ENCODE measurements at places on chromosomes 3 and 15.

DNA sequence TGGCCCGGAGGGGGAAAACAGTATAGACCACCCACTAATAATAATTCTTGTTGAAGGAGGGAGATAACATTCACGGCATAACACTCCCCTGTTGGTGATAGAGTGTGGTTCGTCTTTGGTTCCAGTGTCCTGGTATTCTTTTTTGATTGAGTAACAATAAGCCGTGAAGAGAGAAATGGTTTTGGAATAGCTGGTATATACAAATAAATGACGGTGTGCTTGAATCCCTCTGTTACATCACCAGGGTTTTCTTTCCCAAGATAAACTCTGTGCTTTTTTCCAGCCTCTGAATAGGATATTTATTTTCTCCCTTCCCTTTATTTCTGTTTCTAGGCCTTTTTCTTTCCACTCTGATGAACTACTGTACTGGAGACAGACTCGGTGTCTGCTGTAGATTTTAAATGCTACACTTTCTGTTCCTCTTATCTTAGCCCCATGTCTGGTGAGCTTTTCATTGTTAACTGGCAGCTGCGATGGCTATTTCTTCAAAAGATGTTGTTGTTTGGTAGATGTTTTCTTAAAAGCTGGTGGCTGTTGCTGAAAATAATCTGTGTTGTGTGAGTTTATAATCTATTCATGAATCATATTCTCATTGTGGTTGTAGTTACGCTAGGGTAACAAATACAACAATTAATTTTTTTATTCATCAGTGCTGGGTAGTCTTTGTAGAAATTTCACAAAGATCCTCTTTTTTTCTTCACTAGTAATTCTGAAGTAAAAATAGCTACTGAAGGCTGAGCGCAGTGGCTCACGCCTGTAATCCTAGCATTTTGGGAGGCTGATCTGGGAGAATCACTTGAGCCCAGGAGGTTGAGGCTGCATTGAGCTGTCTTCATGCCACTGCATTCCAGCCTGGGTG is 15.5 kb upstream of the SCAANT1 start:
- DNase-seq: no peak

- no peak for DNase-seq
Measured at GRCh38 chr3:193974671-193975535, 161.0 kb upstream of the HES1 start.

DNA sequence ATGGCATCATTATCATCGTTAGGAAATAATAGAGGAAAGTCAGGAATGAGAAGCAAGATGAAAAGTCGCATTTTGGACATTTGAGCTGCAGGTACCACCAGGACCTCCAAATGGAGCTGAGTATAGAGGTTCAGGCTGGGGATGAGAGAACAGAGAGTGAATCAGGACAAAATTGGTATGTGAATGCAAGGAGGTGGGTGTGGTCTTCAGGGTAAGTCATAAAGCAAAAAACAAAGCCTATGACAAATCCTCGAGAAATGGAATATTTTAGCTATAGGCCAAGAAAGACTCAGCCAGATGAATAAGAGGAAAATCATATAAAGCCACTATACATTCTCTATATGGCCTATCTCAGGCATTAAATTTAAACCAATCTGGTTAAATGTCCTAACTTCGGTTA is 841.3 kb downstream of the ROBO1 start:
- no peak for DNase-seq

GRCh38 chr3:14770591-14770990 is 48.2 kb upstream of the FGD5 start:
- no peak for DNase-seq

DNA sequence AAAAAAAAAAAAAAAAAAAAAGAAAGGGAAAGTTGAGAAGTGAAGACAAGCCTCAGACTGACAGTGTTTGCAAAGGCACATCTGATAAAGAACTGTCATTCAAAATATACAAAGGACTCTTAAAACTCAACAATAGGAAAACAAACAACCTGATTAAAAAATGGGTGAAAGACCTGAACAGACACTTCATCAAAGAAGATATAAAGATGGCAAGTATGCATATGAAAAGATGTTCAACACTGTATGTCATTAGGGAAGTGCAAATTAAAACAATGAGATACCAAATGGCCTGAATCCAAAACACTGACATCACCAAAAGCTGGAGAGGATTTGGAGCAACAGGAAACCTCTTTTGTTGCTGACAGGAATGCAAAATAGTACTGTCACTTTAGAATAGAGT is 48.6 kb downstream of the MCCC1 start:
- DNase-seq: no peak

DNA sequence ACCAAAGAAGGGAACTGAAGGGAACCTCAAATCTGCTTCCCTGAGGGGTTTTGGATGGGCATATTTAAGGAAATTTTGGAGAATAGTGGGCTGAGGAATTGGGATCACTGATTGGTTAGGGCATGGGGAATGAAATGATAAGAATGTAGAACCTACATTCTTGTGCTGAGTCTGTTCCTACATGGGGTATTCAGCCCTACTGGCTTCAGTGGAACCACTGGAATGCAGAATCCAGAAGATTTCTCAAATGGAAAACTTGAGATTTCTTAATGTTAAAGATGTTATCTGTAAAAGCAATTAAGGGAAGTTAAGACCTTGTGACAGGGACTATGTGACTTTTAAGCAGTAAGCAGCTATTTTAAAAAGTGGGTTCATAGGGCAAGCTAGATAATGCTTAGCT is 1062.4 kb downstream of the AGBL1 start:
- DNase-seq: no peak

DNA sequence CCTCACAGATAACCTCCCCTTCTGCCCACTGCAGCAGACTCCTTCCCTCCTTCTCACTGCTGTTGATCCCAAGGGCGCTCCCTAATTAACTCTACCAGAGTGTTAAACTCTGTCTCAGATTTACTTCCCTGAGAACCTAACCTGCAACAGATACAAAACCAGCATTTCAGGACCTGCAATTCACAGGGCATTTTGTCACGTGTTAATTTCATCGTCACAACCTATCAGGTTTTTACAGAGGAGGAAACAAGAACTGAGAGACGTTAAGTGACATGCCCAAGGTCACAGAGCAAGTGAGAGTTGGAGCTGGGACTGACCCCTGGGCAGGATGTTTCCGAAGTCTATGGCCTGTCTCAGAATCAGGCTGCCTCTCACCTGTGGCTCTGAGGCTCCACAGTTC is 223.9 kb downstream of the UACA start:
- no peak for DNase-seq

DNA sequence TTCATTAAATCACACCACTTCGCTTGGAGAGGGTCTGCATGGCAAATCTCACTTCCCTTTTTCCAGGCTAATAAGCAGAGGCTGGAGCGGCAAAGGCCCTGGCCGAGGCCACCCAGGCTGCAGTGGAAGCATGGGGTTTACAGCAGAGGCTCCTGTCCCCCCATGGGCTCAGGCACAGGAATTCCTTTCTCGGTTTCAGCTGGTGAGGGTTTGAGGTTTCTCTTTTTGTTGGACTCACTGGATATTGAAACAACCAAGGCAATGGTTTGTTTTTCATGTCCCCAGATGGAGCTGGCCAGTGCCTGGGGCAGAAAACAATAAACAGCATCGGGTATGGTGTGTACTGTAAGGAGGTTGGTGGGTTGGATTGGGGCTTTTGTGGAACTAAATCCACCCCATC is 175.6 kb upstream of the RASGRP1 start:
- no peak for DNase-seq

Measured in stimulated activated naive CD8-positive, alpha-beta T cell treated with anti-CD3 and anti-CD28 coated beads, Interleukin-15, amount 100 ng/mL, for 72 hours (primary cell).